ENCODE measurements at places on chromosomes 2 and 18.

DNA sequence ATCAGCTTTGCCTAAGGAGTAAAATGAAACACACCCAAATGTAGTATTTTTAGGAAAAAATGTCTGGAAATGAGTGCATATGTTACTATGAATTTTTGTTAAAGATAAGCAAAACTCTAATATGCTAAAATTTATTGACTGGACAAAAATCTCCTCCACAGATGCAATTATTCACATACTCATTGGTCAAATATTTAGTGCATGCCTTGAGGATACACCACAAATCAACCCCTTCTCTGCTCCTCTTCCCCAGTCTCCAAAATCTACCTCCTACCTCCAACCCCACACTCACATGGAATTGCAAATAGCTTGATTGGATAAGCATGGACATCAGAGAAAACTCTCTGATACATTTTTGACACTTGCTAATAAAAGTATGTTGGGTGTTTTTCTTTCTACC, 95.6 kb upstream of the CDC42EP3 start:
- DNase-seq, result no peak

GRCh38 chr2:96116879-96117533, 635 bp upstream of the ADRA2B start:
- DNase-seq, result peak; percentile 78

GRCh38 chr2:42053791-42054701, 6.2 kb downstream of the PKDCC start:
- DNase-seq, result no peak

DNA sequence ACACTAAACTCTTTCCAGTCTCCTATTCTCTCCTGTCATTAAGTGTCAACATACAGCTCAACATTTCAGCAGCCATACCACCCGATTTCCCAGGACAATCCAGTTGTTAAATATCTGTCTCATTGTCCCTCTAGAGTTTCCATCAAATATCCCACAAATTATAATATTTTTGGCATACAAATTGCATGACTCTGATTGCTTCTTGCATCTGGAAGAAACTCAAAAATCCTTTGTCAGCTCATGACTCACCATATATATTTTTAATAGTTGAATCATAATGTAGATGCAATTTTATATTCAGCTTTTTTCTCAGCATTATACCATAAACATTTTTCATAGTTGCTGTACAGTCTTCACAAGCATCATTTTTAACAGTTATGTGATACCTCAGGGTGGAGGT, 7.2 kb downstream of the SLC30A3 start:
- DNase-seq, result no peak

GRCh38 chr2:74384051-74384450, 3.9 kb upstream of the DCTN1 start:
- no peak for DNase-seq

GRCh38 chr18:59268127-59268720, 5.0 kb downstream of the RAX start:
- peak; percentile 20 for DNase-seq

DNA sequence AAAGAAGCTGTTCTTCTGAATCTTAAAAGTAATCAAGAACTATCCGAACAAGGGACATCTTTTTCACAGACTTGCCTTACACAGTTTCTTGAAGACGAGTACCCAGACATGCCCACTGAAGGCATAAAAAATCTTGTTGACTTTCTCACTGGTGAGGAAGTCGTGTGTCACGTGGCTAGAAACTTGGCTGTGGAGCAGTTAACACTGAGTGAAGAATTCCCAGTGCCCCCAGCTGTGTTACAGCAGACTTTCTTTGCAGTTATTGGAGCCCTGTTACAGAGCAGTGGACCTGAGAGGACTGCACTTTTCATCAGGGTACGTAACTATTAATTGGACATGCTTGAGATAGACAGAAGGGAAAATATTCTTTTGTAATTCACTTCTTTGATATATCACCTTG, 2.4 kb downstream of the MRPL44 start:
- no peak for DNase-seq

DNA sequence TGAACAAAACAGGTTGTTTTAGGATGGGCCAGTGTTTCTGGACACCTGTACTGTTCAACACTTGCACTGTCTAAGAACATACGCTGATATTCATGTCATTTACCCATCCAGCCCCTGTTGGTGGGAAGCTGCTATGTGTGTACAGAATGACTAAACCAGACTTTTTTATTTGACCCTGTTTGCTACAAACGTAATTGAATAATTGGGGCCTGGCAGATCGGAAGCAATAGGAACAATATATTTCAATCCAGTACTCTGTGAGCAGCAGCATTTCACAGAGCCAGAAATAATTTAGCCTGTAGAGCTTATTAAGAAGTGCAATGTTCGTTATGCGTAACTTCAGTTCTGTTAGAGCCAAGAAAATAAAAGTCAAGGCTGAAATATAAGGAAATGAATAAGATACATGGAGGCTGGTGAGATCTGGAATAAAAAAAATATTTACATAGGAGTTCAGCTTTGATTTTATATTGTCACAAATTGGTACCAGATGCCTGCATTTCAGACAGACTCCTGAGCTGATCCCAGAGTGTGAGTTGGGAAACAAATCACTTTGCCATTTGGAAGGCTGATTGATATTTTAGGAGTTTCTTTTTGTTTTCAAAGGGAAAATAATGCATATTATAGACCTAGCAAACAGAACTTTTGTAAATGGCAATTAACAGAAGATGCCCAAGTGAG, 19.7 kb downstream of the CABLES1 start:
- DNase-seq, result no peak
